ENCODE measurements at places on chromosomes 6 and 20. TPM values are rescaled to one million over a fixed set of nuclear protein-coding genes. Genes with fewer than 3 reads are reported as not detected.

The LYRM4 gene
- total RNA-seq = 26.9 TPM

The PRRT1 gene
- total RNA-seq = not detected

The HRH3 gene
- total RNA-seq = not detected

The CST5 gene
- not detected for total RNA-seq

The MYBL2 gene
- total RNA-seq = 10.3 TPM

The FAM83C gene
- not detected for total RNA-seq

The SLC35B2 gene
- total RNA-seq = 45.5 TPM

The OR12D1 gene
- total RNA-seq = not detected

The PRPH2 gene
- 0.19 TPM for total RNA-seq

The HSPA12B gene
- total RNA-seq = 11.6 TPM

The ADGRF5 gene
- 6.2 TPM for total RNA-seq

The TGM6 gene
- not detected for total RNA-seq

The PLN gene
- not detected for total RNA-seq

The MYT1 gene
- total RNA-seq = not detected

The APOM gene
- 0.19 TPM for total RNA-seq

The CLIC5 gene
- not detected for total RNA-seq

The C20orf204 gene
- total RNA-seq = 1.9 TPM

The PTCHD4 gene
- 8.4 TPM for total RNA-seq

The PSORS1C2 gene
- total RNA-seq = not detected

The DEFB132 gene
- total RNA-seq = not detected

The NKAIN2 gene
- under 0.01 TPM for total RNA-seq

The PACRG gene
- 0.45 TPM for total RNA-seq

The TPD52L1 gene
- 2.9 TPM for total RNA-seq

The CCDC28A gene
- total RNA-seq = 13.7 TPM

The VSX1 gene
- total RNA-seq = not detected

The CPXM1 gene
- total RNA-seq = not detected

The CLVS2 gene
- total RNA-seq = under 0.01 TPM

The DDO gene
- total RNA-seq = 0.36 TPM

The HSD17B8 gene
- total RNA-seq = 4.7 TPM

The CGA gene
- not detected for total RNA-seq

The IFNGR1 gene
- total RNA-seq = 85.2 TPM

The ERVFRD-1 gene
- total RNA-seq = not detected

The MCCD1 gene
- not detected for total RNA-seq

The GABRR1 gene
- not detected for total RNA-seq

The SLC16A10 gene
- total RNA-seq = not detected

The ADAM33 gene
- not detected for total RNA-seq
